ENCODE measurements at places on chromosomes 16 and 17. TPM values are rescaled to one million over a fixed set of nuclear protein-coding genes. Genes with fewer than 3 reads are reported as not detected.

DNA sequence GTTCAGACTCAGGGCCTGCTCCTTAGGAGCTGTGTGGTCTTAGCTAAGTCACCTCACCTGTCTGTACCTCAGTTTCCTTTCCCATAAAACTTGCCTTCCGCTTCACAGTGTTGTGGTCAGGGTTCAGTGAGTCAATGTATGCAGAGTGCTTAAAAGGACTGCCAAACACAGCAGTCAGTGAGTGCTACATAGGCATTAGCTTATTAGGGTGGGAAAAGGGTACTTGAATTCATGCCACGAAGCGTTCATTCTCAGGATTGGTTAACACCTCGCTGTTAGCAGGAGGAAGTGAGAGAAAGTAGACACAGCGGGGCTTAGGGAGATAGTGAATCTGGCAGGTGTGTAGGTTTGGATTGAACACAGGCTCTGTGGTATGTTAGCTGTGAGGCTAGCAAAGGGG lies 155.2 kb downstream of the SHISA9 start:
- no peaks in the 10 kb centered on the region for H3K36me3 ChIP-seq
- no peak for DNase-seq
- H3K4me3 ChIP-seq: no peak overlapping the region
- no peak overlapping the region for H3K27ac ChIP-seq
- H3K4me1 ChIP-seq: no peaks in the 10 kb centered on the region

The SLFN14 gene
- total RNA-seq: not detected

The CIBAR2 gene
- total RNA-seq: not detected

GRCh38 chr16:23141959-23142740 lies 7.1 kb downstream of the USP31 start:
- DNase-seq: no peak
- no peak overlapping the region for H3K4me3 ChIP-seq
- peaks cover 16% of the 10 kb centered on the region for H3K4me1 ChIP-seq
- H3K36me3 ChIP-seq: no peaks in the 10 kb centered on the region
- no peak overlapping the region for H3K27ac ChIP-seq

GRCh38 chr16:68155425-68155824 lies 70.3 kb downstream of the NFATC3 start:
- H3K27ac ChIP-seq: no peak overlapping the region
- no peak overlapping the region for H3K4me3 ChIP-seq
- no peaks in the 10 kb centered on the region for H3K36me3 ChIP-seq
- no peaks in the 10 kb centered on the region for H3K27me3 ChIP-seq
- no peak for DNase-seq
- no peaks in the 10 kb centered on the region for H3K4me1 ChIP-seq

DNA sequence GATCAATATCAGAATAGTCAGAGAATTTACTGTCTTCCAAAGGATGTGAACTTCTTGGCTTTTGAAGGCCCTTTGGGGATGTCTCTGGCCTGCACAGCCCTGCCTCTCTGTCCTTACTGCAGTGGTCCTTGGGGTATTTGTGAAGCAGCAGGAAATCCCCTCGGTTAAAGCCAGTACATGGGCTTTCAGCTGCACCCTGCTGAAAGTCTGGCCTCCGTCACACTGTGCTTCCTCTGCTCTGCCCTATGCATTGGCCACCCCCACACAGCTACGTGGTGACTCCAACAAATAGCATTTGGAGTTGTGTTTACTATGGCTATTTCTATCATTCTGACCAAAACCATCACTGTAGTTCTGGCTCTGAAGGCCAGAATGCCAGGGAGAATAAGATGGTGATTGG lies 21.2 kb downstream of the SYCE1L start:
- no peak overlapping the region for H3K4me3 ChIP-seq
- no peaks in the 10 kb centered on the region for H3K27me3 ChIP-seq
- no peaks in the 10 kb centered on the region for H3K36me3 ChIP-seq
- no peak for DNase-seq

The TRIM25 gene
- 105 TPM for total RNA-seq

GRCh38 chr16:28091656-28092055 lies 28.1 kb upstream of the GSG1L start:
- no peak overlapping the region for H3K4me3 ChIP-seq
- H3K36me3 ChIP-seq: no peaks in the 10 kb centered on the region
- no peaks in the 10 kb centered on the region for H3K27me3 ChIP-seq
- peak overlapping the region; percentile 71 for H3K27ac ChIP-seq

DNA sequence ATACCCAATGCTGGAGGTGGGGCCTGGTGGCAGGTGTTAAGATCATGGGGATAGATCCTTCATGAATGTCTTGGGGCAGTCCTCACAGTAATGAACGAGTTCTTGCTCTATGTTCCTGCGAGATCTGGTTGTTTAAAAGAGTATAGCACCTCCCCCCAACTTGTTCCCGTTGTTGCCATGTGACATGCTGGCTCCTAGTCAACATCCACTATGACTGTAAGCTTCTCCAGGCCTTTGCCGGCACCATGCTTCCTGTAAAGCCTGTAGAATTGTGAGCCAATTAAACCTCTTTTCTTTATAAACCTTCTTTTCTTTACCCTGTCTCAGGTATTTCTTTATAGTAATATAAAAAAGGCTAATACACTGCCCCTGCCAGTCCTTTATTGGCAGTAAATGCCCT lies 33.3 kb downstream of the RANBP10 start:
- no peaks in the 10 kb centered on the region for H3K27me3 ChIP-seq
- H3K36me3 ChIP-seq: no peaks in the 10 kb centered on the region
- H3K27ac ChIP-seq: no peak overlapping the region
- no peak overlapping the region for H3K4me3 ChIP-seq
- DNase-seq: no peak
- H3K4me1 ChIP-seq: peaks cover 7% of the 10 kb centered on the region
